ENCODE measurements at places on chromosomes 6 and 20.

DNA sequence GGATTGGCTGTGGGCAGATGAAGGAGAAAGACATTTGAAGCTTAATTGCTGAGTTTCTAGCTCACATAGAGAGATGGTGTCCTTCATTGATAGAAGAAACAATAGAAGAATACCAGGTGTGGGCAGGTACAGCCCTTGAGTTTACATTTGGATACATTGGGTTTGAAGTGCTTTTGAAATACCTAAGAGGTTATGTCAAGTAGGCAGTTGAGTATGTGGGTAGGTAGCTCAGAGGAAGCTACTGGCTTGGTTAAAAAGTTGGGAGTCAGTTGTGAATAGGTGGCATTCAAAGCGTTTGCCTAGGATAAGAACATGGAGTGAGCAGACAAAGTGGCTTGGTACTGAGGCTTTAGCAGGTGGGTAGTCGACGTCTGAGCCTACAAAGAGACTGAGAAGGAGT, 25.0 kb downstream of the NDUFAF5 start:
- no peak for DNase-seq

DNA sequence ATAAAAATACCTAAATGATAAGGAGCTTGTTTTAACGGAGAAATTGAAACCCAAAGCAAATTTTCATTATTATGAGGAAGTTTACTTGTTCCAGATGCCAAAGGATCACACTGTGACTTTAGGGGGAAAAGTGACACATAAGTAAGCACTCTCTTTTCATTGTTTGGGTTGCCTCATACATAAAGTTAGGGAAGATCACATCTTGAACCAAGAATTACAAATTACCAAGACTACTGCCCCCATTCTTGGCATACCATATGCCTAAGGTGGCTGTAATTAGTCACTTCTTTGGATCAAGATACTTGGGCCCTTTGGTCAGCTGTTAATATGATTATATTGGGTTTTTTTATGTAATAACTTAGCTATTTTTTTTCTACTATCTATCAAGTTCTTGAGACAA, 269.0 kb downstream of the COL12A1 start:
- no peak for DNase-seq

DNA sequence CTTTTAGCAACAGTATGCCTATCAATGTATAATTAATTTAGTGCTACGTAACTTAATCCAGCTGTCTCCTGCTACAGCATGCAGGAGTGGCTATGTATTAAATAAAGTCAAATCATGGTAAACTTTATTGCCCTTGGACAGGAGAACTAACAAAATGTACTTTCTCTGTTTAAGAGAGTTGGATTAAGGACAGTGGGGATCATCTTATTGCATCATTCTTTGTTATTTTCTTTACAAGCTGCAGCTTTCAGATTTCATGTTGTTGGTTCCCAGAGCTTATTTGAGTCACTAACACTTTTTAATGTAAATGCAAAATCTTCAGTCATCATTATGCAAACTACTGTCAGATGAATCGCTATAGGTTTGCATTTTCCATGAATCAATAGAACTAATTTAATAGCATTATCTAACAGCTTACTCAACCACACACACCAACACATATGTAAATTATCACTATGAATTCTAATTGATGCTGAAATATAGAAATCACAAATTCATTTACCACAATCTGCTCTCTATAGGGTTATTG, 424.7 kb downstream of the MMUT start:
- DNase-seq, result no peak

DNA sequence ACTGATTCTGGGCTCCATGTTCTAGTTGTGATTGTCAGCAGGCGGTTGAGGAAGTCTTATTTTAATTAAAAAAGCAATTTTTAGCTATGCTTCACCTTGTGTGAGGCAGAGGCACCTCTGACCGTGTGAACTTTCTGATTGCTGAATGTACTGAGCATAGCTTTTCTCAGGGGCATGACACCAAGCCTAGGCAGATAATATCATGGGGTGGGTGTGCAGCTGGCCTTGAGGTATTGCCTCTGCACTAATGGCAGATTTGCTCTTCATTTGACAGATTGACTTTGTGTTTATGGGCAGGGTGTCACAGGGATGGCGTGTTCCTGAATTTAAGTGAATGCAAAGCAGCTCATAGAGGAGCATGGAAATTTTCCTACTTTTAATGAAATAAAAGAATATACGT, 19.6 kb downstream of the CTNNBL1 start:
- DNase-seq, result no peak

DNA sequence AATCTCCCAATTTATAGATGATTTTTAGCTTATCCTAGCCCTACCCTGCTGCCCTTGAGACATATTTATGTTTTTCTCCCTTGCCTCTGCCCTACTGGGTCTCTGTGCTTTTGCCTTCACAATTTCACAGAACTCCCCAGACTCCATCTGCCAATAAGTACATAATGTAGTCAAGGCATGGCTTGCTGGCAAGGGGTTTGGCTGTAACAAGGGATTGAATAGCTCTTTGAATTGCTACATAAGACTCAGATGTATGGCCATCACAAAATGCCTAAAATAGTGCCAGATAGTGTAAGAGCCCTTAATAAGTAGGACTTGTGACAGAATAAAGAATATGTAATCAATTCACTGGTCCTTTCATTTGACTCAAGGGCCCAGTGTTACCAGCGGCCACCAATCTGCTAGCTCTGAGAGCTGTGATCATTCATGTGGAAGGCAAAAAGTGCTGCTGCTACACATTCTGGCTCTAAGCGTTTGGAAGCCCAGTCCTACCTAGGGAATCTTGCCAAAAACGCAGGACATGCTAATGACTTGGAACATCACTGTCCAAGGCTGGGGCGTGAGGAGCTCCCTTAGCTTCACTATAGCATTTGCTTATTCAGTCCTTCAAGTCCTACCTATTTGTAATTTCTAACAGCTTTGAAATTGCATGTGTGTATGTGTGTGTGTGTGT, 20.5 kb downstream of the CLVS2 start:
- no peak for DNase-seq

DNA sequence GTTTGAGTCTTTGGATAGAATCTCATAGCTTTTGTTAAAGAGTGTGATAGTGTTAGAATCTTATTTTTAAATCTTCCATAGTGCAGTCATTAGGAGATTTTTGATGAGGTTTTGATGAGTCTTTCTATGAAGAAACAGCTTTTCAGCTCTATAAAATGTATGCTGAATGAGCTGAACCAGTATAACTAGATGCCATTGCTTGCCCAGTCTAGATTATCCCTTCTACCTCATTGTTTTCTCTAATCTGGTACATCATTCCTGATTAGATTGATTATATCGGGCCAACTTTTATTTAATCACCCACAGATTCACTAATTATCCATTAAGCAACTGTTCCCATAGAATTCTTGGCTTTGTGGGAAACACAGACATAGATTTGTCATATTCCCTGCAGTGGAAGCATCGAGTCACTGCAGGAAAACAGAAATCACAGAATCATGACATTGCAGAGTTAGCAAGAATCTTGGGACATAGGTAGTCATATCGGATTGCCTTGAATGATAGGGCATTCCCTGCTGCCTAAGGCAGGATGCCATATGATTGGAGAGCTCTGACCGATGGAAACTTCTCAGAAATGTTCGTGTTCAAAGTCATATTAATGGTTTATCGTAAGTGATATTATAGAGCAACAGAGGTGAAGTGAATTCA, 882.7 kb upstream of the FLRT3 start:
- DNase-seq, result no peak

- no peak for DNase-seq
These were observed 217.1 kb downstream of the FARS2 start for GRCh38 chr6:5478380-5478779.

DNA sequence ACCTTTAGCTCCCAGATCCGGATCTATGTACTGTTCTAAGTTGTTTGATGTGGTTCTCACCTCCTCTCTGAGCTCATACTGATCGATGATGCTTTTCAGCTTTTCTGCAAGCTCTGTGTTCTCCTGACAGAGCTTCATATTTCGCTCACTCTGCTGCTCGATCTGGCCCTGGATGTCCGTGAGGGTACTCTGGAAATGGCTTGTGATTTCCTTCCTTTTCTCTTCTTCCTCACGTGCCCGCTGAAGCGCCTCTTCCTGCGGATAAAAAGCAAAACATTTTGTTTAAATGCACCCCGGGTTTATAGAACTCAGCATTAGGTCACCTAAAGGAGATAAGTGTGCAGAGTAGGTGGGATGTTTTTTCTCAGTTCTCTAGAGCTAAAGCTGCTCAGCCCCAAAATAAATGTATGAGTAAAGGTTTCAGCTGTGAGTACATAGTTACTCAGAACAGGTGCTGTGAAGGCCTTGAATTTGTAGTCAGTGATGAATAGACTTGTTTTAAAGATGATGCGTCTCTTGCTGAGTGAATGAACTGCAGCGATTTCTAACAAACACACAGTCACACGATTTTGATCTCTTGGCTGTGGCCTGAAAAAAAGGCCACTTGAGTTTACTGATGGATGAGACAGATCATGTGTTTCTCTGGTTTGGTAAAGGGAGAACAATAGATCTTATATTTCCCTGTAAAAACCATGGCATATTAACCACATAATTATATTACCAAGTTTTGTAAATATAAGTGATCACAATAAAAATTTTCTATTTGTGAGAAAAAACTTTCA, 29.1 kb downstream of the TXLNB start:
- DNase-seq, result no peak

- DNase-seq, result no peak
These were observed 63.8 kb downstream of the IBTK start for GRCh38 chr6:82183642-82184282.

- DNase-seq, result peak; percentile 32
These were observed 32.3 kb downstream of the CNKSR3 start for GRCh38 chr6:154478021-154478700.

DNA sequence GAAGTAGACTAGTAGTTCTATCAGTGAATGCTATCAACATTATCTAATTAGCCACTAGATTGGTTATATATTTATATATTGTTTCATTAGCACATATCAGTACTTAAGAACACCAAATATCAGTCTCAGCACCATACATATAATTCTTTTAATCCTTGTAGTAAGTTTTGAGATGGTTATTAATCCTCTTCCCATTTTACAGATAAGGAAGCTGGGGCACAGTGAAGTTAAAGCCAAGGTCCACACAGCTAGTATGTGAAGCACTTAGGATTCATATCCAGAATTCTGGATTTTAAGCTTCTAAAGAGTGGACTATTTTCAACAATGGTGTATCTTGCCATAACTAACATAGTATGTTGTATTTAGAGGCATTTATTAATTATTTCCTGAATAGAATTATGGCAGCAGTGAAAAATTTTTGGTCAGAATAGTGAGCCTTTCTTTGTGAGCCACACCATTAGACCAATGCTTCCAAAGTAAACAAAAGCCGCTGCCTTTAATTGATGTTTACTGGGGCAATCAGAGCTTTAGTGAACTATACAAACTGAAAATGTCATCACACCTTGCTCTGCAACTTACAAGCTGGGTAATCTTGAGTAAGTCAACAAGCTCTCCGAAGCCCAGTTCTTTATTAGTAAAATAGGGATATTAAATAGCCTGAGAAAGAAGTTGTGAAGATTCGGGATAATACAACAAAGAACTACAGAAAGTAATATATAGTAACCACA, 41.9 kb upstream of the HBS1L start:
- DNase-seq, result no peak

DNA sequence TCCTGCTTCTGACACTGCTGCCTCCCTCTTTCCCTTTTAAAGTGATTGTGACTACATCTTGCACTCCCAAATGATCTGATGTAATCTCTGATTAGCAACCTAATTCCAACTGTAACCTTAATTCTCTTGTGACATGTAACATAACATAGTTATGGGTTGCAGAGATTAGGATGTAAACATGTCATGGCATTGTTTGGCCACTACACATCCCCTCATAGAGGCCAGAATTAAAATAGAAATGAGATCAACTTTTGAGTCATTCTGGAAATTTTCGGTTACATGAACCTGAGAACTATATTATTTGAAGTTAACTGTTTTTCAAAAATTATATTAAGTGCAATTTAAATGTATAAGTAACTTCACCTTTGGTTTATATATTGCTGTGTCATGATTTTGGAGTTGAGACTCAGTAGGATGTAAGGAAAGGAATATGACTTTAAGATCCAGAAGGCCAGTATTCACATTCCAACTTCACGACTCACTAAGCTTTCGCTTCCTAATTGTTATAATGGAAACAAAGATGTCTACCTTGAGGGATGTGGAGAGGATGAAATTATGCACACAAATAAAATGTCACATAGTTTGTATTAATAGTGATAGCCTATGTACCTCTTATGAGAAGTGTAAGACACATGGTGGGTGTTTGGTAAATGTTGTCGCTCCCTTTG, 611.9 kb upstream of the MAP3K7 start:
- no peak for DNase-seq

DNA sequence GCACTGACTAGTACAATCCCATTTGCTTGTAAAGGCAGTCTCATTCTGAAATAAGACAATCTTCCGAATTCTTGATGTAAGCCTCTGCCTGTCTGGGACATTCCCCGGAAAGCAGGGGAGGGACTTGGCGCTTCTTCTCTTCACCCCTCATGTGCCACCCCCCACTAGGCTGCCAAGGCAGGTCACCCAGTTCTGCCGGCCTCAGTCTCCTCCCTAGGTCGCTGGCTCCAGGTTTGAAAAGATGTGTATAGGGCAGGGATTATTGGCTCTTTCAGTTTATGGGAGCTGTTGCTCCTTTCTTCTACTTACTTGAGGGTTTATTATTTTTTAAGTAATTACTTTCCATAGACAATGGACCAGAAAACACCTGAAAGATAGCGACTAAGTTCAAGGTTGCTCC, 158.1 kb upstream of the RPS6KA2 start:
- DNase-seq, result no peak

DNA sequence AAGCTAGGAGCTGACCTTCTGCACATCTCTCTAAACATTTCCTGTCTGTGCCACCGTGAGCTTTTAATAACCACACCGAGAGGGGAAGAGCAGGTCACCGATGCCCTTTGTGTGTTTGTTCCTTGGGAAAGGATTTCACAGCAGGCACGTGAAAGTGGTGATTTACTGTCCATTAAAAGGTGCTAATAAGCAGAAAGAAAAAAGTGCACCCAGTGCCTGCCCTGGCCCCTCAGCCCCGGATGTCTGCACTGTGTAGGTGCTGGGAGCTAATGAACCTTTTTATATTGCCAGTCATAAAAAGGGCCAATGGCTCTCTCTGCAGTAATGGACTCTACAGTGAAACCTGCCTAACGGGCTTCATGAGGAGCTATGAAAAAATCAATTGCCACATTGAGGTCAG, 312.6 kb downstream of the C6orf118 start:
- DNase-seq, result no peak

- no peak for DNase-seq
These were observed 644 bp downstream of the KIZ start for GRCh38 chr20:21126581-21126870.

GRCh38 chr20:50243610-50244351, 53.2 kb downstream of the CEBPB start:
- DNase-seq, result no peak

GRCh38 chr20:43765916-43766315, 39.1 kb upstream of the GTSF1L start:
- DNase-seq, result no peak
